ENCODE measurements at places on chromosomes 13 and 19. TPM values are rescaled to one million over a fixed set of nuclear protein-coding genes. Genes with fewer than 3 reads are reported as not detected.

DNA sequence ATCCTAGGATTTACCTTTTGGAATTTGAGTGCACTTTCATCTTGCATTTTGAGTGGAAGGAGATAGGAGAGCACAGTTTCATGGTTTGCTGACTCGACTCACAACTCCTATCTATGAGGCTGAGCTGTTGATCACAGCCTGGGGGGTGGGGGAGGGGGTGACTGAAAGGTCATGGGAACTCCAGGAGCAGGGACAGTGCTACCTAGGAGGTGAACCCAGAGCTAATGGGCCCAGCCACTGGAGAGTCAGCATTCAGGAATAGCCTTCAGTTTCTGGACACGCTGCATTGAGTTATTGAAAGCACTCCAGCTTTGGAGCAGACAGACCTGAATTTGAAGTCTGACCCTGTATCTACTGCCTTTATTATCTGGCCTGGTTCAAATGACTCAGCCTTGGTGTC is 339.9 kb downstream of the SLC7A1 start:
- H3K4me3 ChIP-seq = no peak overlapping the region
- no peaks in the 10 kb centered on the region for H3K27me3 ChIP-seq
- no peak overlapping the region for H3K27ac ChIP-seq
- no peaks in the 10 kb centered on the region for H3K36me3 ChIP-seq
- H3K4me1 ChIP-seq = no peaks in the 10 kb centered on the region
- DNase-seq = no peak

PODNL1 gene
- total RNA-seq = 9.1 TPM

SLC25A41 gene
- 0.57 TPM for total RNA-seq

GRK1 gene
- total RNA-seq = 0.23 TPM

Measured in prostate gland (tissue), 2 donors.